ENCODE measurements at places on chromosomes 3 and 15. TPM values are rescaled to one million over a fixed set of nuclear protein-coding genes. Genes with fewer than 3 reads are reported as not detected.

DNA sequence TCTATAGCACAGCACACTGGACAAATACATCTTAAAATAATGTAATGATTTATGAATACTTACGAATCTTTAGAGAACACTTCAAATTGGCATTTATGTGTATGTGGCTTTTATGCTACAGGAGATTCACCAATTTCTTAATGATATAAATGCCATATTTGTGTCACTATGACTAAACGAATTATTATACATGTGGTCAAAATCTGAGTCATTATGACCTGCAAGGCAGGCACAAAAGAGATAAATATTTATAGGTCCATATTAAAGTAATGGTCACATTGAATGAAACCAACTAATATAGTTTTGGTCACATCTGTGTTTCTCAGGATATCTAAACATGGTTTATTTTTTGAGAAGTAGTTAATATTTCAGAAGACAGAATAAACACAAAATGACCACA lies 232.3 kb upstream of the SEMA6D start:
- DNase-seq: no peak

DNA sequence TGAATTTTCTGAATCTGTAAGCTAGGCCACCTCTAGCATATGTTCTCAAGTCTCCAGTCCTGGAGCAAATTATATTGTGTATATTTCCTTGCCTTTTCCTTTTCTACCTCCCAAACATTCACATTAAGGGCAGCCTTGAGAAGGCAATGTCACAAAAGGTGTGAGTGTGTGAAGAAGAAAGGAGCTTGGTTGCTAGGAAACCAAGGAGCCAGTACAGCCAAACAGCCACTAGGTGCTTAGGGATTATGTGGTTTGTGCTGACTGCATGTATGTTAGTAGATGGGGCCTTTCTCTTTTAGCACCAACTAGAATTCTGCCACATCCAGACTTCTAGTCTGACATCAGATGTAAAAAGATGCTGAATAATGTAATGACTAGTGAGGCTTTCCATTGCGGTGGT lies 118.8 kb upstream of the DAZL start:
- DNase-seq: no peak

GRCh38 chr3:136802481-136802996 lies 16.4 kb upstream of the SLC35G2 start:
- peak; percentile 73 for DNase-seq

GRCh38 chr3:193096076-193096475 lies 144.9 kb upstream of the PLAAT1 start:
- DNase-seq: no peak

- DNase-seq: no peak
Measured at GRCh38 chr3:123365450-123366143, 83.3 kb downstream of the ADCY5 start.

DNA sequence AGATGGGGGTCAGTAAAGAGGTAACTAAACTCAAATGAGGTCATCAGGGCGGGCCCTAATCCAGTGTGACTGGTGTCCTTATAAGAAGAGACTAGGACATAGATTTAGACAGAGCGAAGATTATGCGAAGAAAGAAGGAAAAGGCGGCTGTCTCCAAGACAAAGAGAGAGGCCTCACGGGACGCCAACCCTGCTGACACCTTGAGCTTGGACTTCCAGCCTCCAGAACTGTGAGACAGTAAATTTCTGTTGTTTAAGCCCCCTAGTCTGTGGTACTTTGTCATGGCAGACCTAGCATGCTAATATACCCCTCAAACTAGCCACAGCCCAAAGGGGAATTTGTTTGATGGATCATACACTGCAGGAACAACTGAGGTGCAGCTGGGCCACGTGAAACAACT lies 183.0 kb downstream of the ABHD5 start:
- no peak for DNase-seq

DNA sequence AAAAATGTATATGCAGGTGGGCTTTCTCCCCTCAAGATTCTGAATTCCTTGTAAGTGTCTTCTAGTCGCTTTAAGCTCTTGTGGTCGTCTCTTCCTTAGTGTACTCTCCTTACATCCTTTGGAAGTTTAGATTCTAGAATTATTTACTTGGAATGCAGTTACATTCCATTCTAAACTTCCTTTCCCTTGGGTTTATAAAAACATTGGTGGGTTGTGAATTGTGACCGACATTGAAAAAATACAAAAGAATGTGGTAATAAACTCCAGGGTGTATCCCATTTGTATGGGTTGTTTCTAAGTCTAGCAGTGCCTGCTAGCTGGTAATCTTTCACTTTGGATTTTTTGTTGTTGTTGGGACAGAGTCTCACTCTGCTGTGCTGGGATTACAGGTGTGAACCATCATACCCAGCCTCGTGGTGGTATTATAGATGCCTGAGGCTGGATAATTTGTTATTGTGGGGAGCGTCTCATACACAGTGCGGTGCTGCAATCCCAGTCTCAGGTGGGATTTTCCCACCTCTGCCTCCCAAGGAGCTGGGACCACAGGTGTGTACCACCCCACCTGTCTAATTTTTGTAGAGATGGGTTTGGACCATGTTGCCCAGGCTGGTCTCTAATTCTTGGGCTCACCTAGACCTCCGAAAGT lies 9.1 kb downstream of the CHD2 start:
- DNase-seq: peak; percentile 93

GRCh38 chr15:101318147-101318819 lies 23.2 kb upstream of the SNRPA1 start:
- no peak for DNase-seq

DNA sequence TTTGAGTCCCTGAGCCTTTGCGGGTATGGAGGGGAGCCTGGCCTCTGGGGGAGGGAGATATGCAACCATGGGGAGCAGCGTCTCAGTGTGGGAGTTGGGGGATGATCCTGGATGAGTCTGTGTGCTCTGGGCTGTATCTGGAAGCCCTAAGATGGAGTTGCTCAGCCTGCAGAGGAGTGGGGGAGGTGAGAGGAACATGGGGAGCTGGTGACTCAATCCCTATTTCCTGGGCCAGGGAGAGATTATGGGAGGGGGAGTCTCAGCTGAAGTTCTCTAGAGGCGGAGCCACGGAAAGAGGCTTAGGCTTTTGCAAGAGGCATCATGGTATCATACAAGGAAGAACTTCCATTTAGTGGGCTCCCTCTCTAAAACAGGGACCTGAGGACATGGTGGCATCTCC lies 59.5 kb upstream of the TMEM115 start:
- DNase-seq: no peak

GRCh38 chr3:70433091-70433490 lies 120.7 kb upstream of the MDFIC2 start:
- no peak for DNase-seq

- no peak for DNase-seq
Measured at GRCh38 chr3:184236033-184236410, 6.6 kb downstream of the VWA5B2 start.

GRCh38 chr15:43795997-43796396 lies 3.9 kb downstream of the SERF2 start:
- DNase-seq: no peak

DNA sequence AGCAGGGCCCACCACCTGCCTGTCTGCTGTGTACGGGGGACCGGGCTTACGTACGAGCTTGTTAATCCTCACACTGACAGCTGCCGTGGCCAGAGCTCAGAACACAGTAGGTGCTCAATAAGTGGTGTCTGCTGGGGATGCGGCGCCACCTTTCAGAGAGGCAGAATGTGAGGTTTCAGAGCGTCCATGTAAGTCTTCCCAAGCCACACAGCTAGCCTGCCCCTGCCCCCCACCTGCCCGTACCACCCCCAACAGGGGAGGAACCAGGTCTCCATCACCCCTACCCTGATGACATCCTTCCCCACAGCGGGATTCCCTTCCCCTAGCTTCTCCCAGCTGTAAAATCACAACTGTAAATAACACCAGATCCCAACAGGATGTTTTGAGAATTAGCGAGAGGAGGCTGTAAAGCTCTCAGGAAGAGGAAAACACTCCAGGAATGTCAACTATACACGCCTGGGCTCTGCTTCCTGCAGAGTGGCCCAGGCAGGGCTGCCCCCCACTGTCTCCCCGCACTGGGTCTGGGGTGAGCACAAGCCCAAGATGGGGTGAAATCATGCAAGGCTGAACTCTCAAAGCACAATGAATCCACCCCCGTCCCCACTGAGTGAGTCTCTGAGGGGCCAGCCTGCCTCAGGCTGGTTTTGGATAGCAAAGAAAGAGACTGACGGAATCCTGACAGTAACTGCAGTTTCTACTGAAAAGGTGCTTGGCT lies 250.1 kb upstream of the LYSMD4 start:
- no peak for DNase-seq

GRCh38 chr3:61562721-61563312 lies 1.4 kb downstream of the PTPRG start:
- DNase-seq: no peak

GRCh38 chr3:59262076-59262498 lies 212.3 kb upstream of the CFAP20DC start:
- no peak for DNase-seq

- DNase-seq: no peak
Measured at GRCh38 chr15:90036343-90036742, 35.2 kb downstream of the ZNF710 start.

DNA sequence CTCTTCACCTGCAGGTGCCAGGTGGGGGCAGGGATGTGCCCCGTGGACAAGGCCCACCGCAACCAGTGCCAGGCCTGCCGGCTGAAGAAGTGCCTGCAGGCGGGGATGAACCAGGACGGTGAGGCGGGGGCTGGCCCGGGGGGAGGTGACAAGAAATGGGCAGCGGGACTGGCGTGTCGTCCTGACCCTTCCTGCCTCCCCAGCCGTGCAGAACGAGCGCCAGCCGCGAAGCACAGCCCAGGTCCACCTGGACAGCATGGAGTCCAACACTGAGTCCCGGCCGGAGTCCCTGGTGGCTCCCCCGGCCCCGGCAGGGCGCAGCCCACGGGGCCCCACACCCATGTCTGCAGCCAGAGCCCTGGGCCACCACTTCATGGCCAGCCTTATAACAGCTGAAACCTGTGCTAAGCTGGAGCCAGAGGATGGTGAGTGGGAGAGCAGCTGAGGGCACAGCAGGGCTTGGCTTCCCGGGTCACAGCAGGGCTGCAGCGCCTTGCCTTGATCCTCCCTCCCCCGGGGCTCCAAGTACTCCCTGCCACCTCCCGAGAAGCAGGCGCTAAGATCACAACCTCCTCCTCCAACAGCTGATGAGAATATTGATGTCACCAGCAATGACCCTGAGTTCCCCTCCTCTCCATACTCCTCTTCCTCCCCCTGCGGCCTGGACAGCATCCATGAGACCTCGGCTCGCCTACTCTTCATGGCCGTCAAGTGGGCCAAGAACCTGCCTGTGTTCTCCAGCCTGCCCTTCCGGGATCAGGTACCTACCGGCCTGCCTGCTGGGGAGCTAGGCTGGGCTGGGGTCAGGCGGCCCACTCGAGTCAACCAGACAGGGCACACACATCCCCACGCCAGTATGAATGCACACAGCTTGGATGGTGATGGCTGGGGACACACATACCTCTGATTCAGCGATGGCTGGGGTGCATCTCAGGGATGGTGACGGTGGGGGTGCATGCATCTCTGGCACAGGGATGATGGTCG lies 1.7 kb downstream of the NR2E3 start:
- no peak for DNase-seq

GRCh38 chr3:60660026-60660425 lies 591.2 kb downstream of the FHIT start:
- DNase-seq: no peak

GRCh38 chr15:57217778-57218598 lies 158.3 kb upstream of the CGNL1 start:
- no peak for DNase-seq

GRCh38 chr3:64685800-64686445 lies 1.9 kb downstream of the ADAMTS9 start:
- DNase-seq: peak; percentile 90

DNA sequence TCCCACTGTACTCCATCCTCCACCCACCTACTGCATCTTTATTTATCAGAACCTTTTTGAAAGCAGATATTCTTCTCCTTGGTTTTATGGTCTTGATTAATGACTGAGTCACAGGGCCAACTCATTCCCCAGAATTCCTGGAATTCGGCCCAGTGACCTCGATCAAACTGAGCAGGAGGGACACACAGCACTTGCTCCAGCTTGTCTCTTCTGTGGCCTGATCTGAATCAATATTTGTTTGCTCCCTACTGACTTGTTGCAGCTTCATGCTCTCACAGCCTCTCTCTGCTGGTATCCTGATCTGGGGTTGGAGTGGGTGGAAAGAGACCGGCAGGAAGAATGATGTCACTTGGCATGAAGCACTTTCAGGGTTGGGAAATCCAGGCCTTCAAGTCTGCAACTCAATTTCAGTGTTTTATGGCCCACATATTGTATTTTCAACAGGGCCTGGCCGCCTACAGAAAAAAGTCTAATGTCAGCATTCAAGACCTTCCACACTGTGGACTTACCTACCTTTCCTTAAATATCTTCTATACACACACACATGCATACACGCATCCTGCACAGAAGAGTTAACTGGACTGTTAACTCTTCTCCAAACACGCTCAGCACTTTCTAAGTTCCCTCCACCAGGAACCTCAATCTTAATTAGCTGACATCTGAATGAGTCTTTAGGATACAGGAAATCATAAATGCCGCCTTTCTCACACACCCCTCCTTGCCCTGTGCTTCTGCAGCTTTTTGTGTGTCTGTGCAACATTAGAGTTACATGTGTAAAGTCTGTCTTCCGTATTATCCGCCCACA lies 4.6 kb downstream of the ANXA2 start:
- DNase-seq: peak; percentile 98

DNA sequence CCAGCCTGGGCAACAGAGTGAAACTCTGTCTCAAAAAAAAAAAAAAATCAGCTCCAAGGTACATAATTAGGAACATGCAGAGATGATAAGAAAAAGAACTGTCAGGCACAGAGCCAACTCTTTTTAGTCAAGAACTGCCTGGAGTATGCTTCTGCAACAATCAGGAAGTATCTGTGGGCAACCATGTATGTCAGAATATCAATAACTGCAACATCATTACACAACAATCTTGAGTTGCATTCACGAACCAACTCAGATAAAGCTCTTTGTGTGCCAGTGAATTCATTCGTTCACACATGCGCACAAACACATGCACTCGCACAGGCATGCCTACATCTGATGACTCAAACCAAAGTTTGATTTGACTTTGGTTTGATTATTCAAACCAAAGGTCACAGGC lies 32.1 kb downstream of the EFHB start:
- no peak for DNase-seq

- DNase-seq: no peak
Measured at GRCh38 chr3:183202004-183202722, 39.6 kb upstream of the LAMP3 start.

ZNF774 gene
- total RNA-seq: 3.7 TPM

CACNA1D gene
- not detected for total RNA-seq

CCDC13 gene
- not detected for total RNA-seq

CASR gene
- total RNA-seq: not detected

CAPN3 gene
- not detected for total RNA-seq

ILDR1 gene
- total RNA-seq: not detected

CNTN3 gene
- total RNA-seq: not detected

TM2D3 gene
- total RNA-seq: 25.7 TPM

SEMA7A gene
- 0.96 TPM for total RNA-seq

ECE2 gene
- total RNA-seq: not detected

BCHE gene
- 78.5 TPM for total RNA-seq

SCN11A gene
- 0.03 TPM for total RNA-seq

VEPH1 gene
- 79.0 TPM for total RNA-seq

GOLGA8R gene
- 0.90 TPM for total RNA-seq

SLC35A5 gene
- 16.2 TPM for total RNA-seq

AMT gene
- total RNA-seq: not detected

SLC33A1 gene
- 34.1 TPM for total RNA-seq

MUC20 gene
- total RNA-seq: 0.17 TPM

CDHR4 gene
- total RNA-seq: not detected

RTP1 gene
- not detected for total RNA-seq

EIF4E3 gene
- total RNA-seq: 9.0 TPM

GHSR gene
- not detected for total RNA-seq

LYZL4 gene
- total RNA-seq: not detected

ANKRD63 gene
- total RNA-seq: not detected

ST8SIA2 gene
- not detected for total RNA-seq
